ENCODE measurements at places on chromosomes 4 and X.

GRCh38 chr4:90118527-90119195 is 8.5 kb upstream of the CCSER1 start:
- no peak for DNase-seq

- no peak for DNase-seq
These were observed 41.8 kb downstream of the OCRL start for GRCh38 chrX:129581904-129582303.

GRCh38 chrX:69083801-69084200 is 81.5 kb downstream of the PJA1 start:
- no peak for DNase-seq

DNA sequence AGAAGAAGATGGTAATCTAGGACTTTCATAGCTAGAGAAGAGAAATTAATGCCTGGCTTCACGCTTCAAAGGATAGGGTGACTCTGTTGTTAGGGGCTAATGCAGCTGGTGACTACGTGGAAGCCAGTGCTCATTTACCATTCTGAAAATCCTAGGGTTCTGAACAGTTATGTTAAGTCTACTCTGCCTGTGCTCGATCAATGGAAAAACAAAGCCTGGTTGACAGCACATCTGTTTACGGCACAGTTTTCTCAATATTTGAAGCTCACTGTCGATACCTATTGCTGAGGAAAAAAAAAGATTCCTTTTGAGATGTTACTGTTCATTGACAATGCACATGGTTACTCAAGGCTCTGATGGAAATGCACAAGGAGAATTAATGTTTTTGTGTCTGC is 182.6 kb upstream of the NUDT6 start:
- no peak for DNase-seq

GRCh38 chr4:72374159-72374558 is 194.9 kb downstream of the ADAMTS3 start:
- DNase-seq, result no peak

GRCh38 chr4:151567056-151567455 is 158.1 kb downstream of the FHIP1A start:
- DNase-seq, result no peak

DNA sequence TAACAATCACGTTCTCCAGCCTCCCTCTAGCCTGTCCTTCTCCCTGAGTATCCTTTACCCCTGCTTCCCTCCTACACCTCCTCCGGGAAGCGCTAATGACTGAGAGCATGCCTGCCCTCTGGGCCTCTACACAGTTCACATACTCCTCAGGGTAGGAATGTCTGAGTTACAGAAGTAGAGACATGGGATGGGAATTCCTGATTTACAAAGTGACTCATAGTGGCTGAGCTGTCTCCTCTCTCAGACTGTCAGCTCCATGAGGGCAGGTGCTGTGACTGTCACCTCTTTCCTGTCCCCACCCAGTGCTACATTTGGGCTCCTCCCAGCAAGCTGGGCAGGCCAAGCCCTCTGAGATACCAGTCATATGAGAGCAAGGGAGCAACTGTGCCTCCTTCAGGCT is 2.6 kb downstream of the LAS1L start:
- no peak for DNase-seq

DNA sequence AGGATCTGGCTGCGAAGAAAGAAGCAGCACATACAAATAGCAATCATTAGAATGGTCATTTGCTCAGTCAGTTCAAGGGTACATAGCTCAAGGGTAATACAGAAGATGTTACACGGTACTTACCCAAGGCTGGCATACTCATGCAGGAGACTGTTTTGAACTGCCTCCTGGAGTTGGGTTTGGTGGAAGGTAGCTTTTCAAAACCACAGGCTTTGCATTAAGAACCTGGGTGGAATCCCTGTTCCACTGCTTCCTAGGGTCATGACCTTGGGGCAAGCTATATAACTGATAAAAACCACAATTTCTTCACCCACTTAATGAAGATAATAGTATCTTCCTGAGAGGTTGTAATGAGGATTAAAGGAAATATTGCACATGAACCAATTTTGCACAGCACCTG is 36.5 kb downstream of the TBC1D9 start:
- no peak for DNase-seq

- DNase-seq, result no peak
These were observed 37.2 kb upstream of the TMEM131L start for GRCh38 chr4:153428941-153429475.

DNA sequence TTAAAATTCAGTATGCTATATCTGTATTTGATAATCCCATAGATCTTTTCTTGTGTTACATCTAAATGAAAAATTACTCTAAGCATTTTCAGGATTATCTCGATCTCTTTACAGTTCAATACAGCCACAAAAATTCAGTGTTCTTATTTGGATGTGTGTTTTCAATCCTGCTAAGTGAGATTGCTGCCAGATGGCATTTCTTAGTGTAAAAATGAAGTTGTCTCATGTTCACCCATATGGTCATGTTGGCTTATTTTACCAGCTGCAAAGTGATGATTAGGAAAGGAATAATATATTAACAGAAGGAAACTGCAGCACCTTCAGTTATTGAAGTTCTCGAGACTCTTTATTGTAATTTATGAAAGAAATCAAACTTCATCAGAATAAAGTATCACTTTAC is 12.1 kb upstream of the FAM47A start:
- no peak for DNase-seq

Measured in NCI-H446 (cell line).